GM12878 (cell line): ENCODE measurements at places on chromosomes 2 and 18.

DNA sequence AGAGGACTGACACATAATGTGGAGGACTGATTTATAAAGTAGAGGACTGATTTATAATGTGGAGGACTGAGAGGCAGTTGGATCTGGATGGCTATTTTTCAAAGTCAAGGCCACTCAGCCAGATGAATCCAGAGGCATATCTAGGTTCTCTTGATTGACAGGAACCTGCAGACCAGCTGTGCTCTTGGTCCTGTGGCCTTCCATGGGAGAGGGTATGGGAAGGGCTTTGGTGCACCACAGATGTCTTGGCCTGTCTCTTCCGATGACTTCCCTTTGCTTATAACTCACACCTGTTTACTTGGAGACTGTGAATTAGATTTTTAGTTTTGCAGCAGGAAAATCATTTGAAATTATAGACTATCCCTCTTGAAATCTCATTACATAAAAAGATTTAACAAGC is 32.3 kb downstream of the AGAP1 start:
- DNase-seq: no peak
- H3K27me3 ChIP-seq: no peaks in the 10 kb centered on the region
- H3K4me3 ChIP-seq: no peak overlapping the region
- H3K36me3 ChIP-seq: no peaks in the 10 kb centered on the region
- H3K27ac ChIP-seq: no peak overlapping the region

DNA sequence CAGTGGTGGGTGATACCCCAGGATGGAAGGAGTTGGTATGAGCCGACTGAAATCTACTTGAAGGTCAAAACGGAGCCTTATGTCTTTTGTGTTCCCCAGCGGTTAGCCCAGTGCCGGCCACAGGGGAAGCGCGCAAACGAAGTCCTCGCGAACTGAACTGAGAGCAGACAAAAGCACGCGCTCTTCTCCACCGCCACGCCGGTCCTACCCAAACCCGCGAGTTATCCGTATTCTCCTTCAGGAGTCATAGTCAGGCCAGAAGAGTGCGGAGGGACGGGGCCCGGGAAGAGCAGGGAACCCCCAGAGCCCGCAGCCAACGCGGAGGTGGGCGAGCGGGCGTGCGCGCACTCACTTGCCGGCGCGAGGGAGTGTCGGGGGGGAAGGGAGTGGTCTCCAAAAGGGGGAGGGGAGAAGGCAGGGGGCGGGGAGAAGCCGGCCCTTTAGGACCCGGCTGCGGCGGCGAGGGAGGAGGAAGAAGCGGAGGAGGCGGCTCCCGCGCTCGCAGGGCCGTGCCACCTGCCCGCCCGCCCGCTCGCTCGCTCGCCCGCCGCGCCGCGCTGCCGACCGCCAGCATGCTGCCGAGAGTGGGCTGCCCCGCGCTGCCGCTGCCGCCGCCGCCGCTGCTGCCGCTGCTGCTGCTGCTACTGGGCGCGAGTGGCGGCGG is at the start of gene IGFBP2:
TSS of gene IGFBP2 (plus strand) at position 469 of the 664 bp plus-strand sequence. CDS start at position 573, 104 bp downstream.
- no peak for DNase-seq
- H3K27me3 ChIP-seq: peaks cover 11% of the 10 kb centered on the region
- no peak within 1 kb of the TSS for H3K27ac ChIP-seq
- no peaks in the 10 kb centered on the region for H3K4me1 ChIP-seq
- no peak within 1 kb of the TSS for H3K4me3 ChIP-seq
- H3K36me3 ChIP-seq: no peaks in the 10 kb centered on the region

GRCh38 chr2:160471950-160472349 is 21.7 kb downstream of the RBMS1 start:
- no peaks in the 10 kb centered on the region for H3K36me3 ChIP-seq
- H3K27me3 ChIP-seq: no peaks in the 10 kb centered on the region
- no peak overlapping the region for H3K27ac ChIP-seq
- no peak for DNase-seq
- H3K4me3 ChIP-seq: no peak overlapping the region

DNA sequence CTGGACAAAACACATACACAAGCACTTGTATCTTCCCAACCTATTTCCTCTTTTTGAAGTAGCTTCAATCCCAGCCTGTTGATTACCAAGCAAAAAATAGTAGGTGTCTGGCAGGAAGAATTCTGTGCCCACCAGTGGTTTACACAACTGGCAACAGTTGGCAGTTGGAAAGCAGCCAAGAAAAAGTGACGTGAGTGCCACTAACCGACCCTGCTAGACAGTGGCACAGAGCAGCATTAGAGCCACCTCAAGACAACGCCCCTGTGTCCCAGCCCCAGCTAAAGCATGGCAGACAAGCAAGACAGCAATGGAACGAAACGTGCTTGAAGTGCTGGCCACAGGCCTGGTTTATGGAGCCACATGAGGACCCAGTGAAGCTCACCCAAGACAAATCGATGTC is 379.6 kb downstream of the FBXO15 start:
- H3K27ac ChIP-seq: no peak overlapping the region
- H3K27me3 ChIP-seq: no peaks in the 10 kb centered on the region
- DNase-seq: no peak
- H3K36me3 ChIP-seq: no peaks in the 10 kb centered on the region

GRCh38 chr18:7571626-7572025 is 4.5 kb downstream of the PTPRM start:
- H3K4me1 ChIP-seq: no peaks in the 10 kb centered on the region
- H3K27ac ChIP-seq: no peak overlapping the region
- no peaks in the 10 kb centered on the region for H3K36me3 ChIP-seq
- no peaks in the 10 kb centered on the region for H3K27me3 ChIP-seq
- no peak for DNase-seq

DNA sequence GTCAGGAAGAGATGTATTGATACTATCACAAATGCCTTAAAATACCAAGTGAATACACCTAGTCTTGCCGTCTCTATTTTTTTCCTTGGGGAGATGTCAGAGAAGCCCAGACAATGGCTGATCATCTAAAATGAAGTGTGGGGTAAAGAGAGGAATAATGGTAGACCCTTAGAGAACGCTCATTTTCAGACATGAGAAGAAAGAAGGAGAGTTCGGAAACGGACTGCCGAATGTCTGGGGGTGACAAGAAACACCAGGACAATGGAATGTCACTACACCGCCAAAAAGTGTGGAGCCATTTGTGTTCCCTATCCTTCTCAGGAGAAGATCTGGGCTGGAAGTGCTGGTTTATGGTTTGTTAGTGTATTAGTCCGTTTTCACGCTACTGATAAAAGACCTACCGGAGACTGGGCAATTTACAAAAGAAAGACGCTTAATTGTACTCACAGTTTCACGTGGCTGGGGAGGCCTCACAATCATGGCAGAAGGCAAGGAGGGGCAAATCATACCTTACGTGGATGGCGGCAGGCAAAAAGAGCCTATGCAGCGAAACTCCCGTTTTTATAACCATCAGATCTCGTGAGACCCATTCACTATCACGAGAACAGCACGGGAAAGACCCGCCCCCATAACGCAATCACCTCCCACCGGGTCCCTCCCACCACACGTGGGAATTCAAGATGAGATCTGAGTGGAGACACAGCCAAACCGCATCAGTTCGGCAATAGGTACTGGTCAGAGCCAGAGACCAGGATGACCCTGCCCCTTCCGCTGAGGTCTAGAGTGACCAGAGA is 743.7 kb downstream of the GALR1 start:
- H3K27ac ChIP-seq: no peak overlapping the region
- no peak overlapping the region for H3K4me3 ChIP-seq
- DNase-seq: no peak
- no peaks in the 10 kb centered on the region for H3K4me1 ChIP-seq

GRCh38 chr2:20576598-20577115 is 74.2 kb downstream of the HS1BP3 start:
- H3K4me3 ChIP-seq: peak overlapping the region; percentile 39; the same call in 1 of the 2 replicates
- peak; percentile 77 for DNase-seq
- peaks cover 46% of the 10 kb centered on the region for H3K4me1 ChIP-seq
- peak overlapping the region; percentile 86 for H3K27ac ChIP-seq
- H3K27me3 ChIP-seq: no peaks in the 10 kb centered on the region

- H3K36me3 ChIP-seq: peaks cover 11% of the 10 kb centered on the region
- no peak overlapping the region for H3K27ac ChIP-seq
- H3K4me1 ChIP-seq: no peaks in the 10 kb centered on the region
- no peak for DNase-seq
- H3K4me3 ChIP-seq: no peak overlapping the region
Observed at GRCh38 chr2:99421469-99421868, 68.3 kb downstream of the REV1 start.

- DNase-seq: no peak
- no peaks in the 10 kb centered on the region for H3K4me1 ChIP-seq
- H3K27ac ChIP-seq: no peak overlapping the region
- peaks cover 2% of the 10 kb centered on the region; the same call in 1 of the 2 replicates for H3K27me3 ChIP-seq
Observed at GRCh38 chr2:45170191-45171135, 161.2 kb upstream of the SIX2 start.

- H3K27ac ChIP-seq: no peak overlapping the region
- no peaks in the 10 kb centered on the region for H3K36me3 ChIP-seq
- H3K27me3 ChIP-seq: no peaks in the 10 kb centered on the region
- H3K4me3 ChIP-seq: no peak overlapping the region
Observed at GRCh38 chr2:204360218-204361007, 184.9 kb upstream of the PARD3B start.

DNA sequence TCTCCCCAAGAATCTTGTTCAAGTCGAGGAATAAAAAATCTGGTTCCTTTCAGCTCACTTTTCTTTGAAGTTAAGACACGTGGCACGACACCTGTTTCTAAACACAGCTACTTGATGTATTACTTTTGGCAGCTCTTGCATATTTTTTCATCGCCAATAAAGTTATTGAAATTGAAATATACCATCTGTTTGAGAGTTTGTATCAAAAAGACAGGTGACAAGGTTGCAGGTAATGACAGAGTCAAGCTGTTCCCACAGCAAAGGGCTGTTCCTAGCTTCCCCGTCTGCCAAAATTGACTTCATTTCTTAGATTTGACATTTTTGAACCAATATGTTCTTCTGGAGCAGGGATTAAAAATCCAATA is 5.5 kb upstream of the GPR45 start:
- DNase-seq: no peak
- H3K4me1 ChIP-seq: no peaks in the 10 kb centered on the region
- H3K27ac ChIP-seq: no peak overlapping the region
- H3K36me3 ChIP-seq: no peaks in the 10 kb centered on the region
- H3K27me3 ChIP-seq: no peaks in the 10 kb centered on the region

DNA sequence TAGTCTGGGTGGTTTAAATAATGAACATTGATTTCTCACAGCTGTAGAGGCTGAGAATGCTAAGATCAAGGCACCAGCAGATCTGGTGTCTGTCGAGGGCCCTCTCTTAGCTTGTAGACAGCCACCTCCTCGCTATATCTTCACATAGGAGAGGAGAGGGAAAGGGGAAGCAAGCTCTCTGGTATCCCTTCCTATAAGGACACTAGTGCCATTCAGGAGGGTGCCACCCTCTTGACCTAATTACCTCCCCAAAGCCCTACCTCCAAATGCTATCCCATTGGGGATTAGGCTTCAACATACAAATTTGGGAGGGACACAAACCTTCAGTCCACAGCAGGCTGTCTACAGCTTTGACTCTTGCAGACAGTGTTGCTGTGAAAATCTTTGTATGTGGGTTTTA is 76.7 kb downstream of the BOLA3 start:
- H3K27me3 ChIP-seq: no peaks in the 10 kb centered on the region
- H3K27ac ChIP-seq: no peak overlapping the region
- peaks cover 2% of the 10 kb centered on the region for H3K36me3 ChIP-seq
- H3K4me1 ChIP-seq: no peaks in the 10 kb centered on the region
- H3K4me3 ChIP-seq: no peak overlapping the region

- H3K36me3 ChIP-seq: no peaks in the 10 kb centered on the region
- H3K27ac ChIP-seq: no peak overlapping the region
- no peak overlapping the region for H3K4me3 ChIP-seq
Observed at GRCh38 chr2:42974721-42975717, 182.6 kb upstream of the HAAO start.

DNA sequence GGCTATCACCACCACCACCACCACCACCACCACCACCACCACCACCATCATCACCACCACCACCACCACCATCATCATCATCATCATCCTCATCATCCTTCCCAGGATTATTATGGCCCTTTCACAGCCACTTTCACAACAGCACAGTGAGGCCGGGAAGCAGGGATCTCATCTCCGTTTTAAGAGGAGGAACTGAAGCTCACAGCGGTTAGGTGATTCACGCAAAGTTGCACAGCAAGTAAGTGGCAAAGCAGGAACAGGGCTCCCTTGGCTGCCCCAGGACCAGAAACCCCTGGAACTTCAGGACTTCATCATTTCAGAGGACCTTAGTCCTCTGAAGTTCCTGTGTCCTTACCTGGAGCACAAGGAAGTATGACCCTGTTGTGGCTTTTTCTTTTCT is 26.8 kb downstream of the MRPL35 start:
- H3K27ac ChIP-seq: peak overlapping the region; percentile 82
- H3K27me3 ChIP-seq: no peaks in the 10 kb centered on the region
- no peaks in the 10 kb centered on the region for H3K36me3 ChIP-seq
- peaks cover 32% of the 10 kb centered on the region for H3K4me1 ChIP-seq

DNA sequence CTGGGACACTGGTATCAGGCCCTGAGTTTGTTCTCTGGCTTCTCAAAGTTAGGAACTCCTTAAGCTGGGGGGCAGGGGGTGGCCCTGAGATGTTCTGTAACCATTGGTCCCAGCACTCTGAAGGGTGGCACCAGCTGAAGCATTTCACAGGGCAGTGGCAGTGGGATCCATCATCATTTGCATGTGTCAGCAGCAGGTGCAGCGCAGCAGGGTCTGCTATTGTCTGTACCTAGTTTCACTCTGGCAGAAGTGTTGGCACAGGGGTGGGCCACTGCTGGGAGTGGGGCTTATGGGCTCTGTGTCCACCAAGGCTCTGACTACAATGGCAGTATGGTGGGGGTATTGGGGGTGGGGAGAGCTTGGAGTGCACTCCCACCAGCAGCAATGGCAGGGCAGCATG is 460.4 kb upstream of the ZNF804A start:
- H3K4me3 ChIP-seq: no peak overlapping the region
- no peaks in the 10 kb centered on the region for H3K27me3 ChIP-seq

GRCh38 chr18:55317864-55318263 is 270.1 kb downstream of the TCF4 start:
- H3K36me3 ChIP-seq: no peaks in the 10 kb centered on the region
- H3K4me1 ChIP-seq: no peaks in the 10 kb centered on the region; the same call in 1 of the 2 replicates
- DNase-seq: no peak
- H3K27ac ChIP-seq: peak overlapping the region; percentile 84
- H3K27me3 ChIP-seq: no peaks in the 10 kb centered on the region

- no peaks in the 10 kb centered on the region for H3K36me3 ChIP-seq
- DNase-seq: no peak
- H3K4me3 ChIP-seq: no peak overlapping the region
Observed at GRCh38 chr2:72895759-72896281, 8.6 kb downstream of the SPR start.

DNA sequence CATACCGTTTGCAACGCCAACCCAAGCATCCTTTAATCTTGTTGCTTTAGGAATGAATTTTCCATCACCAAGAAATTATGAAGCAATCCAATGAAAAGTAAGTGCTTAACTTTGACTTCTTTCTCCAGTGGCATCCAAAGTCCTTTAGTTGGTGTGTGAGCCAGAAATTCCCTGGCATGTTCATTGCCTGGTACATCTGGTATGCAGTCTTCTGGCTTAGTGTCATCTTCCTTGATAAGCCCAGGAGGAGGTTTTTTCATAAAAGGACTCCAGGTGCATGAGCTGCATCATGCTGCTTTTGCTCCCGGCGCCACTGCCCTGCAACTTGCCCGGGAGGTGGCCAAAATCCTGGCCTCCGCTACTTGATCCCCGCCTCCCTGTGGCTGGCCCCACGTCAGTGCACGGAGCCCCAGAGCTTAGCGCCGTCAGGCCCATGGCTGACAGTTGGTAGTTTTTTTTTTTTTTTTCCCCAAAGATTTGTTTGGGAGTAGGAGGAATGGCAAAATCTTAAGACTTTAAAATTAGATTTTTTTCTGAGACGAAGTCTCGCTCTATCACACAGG is 58.7 kb downstream of the PUM2 start:
- peaks cover 3% of the 10 kb centered on the region for H3K36me3 ChIP-seq
- no peak for DNase-seq
- no peaks in the 10 kb centered on the region for H3K4me1 ChIP-seq
- no peak overlapping the region for H3K27ac ChIP-seq
